Inflammatory macrophage (primary cell): ENCODE measurements at places on chromosomes 6 and 20.

- no peak for DNase-seq
These were observed 23.2 kb downstream of the PPP1R16B start for GRCh38 chr20:38828514-38829295.

DNA sequence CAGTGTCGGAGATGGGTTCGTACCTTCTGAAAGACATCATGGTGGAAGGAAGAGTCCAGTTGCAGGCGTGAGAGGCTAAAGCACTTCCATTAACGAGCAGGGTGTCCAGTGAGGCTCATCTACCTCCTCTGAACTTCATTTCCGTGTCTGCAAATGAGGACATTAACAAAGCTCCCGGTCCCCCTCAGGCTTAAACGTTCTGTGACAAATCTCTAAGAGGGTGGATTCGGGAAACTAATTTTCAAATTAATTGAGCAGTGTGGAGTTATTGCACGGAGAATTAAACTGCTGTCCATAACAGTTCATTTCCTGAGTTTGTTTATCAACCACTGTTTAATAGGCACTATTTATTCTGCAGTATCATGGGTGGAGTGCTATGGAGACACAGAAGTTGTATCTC lies 68.2 kb downstream of the TRMT6 start:
- no peak for DNase-seq

DNA sequence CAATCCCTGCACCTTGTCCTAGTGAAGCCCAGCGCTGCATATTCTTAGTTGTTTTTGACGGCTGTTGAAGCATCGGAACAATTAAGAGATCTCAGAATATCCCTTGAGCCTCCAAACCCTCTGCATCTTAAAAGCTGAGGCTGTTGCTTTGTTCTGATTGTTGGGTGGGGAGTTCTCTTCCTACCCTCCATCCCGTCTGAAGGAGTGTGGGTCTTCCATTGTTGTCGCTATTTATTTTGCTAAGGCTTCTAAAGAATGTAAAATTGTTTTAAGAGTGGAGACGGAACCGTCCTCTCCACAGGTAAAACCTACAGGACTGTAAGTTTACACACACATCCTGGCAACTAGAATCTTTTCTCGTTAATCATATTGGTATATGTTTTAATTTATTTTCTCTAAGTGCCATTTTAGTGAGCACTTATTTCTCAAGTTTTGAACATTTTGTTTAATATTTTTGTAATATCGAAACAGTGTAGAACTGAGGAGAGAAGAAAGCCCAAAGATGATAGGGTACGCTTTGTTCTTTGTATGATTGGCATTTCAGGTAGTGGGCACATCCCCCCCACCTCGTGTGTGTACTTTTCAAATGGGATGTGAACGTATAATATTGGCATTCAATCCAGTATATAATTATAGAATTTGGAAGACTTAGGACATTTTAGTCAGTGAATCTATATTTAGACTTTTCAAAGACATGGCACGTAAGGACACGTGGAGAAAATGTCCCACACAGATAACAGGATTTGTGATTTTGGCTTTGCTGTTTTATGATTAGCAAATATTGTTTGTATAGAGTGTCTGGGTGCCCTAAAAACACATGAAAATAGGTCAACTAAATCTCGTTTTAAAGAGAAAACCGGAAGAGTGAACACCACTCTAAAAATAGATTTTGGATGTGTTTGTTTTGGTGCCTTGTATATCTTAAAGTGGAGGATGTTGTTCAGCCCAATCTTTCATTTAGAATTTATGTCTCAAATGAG lies 1.3 kb downstream of the RNF146 start:
- DNase-seq: no peak

GRCh38 chr6:61989616-61990015 lies 296.4 kb downstream of the KHDRBS2 start:
- no peak for DNase-seq

DNA sequence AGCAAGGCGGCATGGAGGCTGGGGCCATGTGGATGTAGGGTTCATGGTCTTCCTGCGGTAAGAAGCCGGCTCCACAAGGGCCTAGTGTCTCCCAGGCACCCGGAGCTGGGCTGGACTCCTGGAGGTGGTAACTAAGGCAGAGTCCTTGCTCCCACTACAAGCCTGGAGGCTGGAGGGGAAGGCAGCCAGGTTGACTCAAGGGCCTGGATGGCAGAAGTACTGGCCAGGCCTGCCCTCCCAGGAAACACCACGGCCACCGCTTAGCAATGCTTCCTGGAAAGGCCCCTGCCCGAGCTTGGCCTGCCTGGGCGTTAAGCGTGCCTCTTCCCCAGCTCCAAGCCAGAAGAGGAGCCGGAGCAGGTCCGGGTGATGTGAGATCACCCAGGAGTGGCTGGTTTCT lies 182.0 kb downstream of the ZDHHC14 start:
- DNase-seq: no peak

- DNase-seq: peak; percentile 15
These were observed 77.5 kb upstream of the MRPS10 start for GRCh38 chr6:42295181-42295580.

GRCh38 chr20:57837208-57838035 lies 127.6 kb upstream of the PMEPA1 start:
- no peak for DNase-seq

DNA sequence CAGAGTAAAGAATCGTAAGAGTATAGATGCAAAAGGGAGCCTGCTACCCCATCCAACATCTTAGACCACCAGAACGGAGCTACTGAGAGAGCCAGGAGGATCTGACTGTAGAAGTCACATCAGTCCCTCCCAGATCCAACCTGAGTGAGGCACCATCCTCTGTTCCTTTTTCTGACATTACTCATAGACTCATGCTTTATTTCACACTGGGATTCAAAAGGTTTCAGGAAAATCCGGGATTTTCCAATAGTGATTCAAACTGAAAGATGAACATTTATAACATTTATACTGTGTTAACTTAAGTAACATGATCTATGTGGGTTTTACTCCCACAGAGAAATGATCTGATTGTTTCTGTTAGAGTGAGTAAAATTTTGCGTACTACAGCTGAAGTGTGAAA lies 868.6 kb upstream of the GJE1 start:
- no peak for DNase-seq

- no peak for DNase-seq
These were observed 59.9 kb upstream of the GNRH2 start for GRCh38 chr20:2983508-2983907.

DNA sequence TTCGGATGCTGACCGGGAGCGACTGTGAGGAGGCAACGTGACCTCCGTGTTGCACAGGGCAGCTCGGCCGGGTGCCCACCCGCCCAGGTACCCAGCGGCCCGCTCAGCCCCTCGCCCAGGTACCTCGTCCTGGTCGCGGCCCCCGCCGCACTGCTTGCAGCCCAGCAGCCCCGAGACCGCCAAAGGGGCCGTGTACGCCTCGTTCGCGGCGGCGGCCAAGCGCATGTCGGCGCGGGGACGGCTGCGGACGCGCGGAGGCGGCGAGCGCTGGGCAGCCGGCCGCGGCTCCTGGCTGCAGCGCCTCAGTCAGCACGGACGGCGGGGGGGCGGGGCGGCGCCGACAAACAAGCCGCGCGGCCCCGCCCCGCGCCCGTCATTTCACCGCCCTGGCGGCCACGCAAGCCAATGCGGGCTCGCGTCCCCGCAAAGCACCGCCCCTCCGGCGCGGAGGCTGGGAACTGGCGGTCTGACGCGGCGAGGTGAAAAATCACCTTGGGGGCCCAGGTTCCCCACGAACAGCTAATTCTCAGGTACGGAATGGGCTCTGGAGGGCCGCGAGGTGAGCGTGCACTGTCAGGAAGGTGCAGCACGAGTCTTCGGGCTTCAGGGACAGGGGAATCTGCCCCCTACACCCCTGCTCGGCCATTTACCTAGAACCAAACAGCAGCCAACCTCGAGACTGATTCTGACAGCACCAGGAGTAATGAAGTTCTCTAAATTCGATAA lies 85.2 kb downstream of the SESN1 start:
- peak; percentile 96 for DNase-seq

GRCh38 chr20:46820682-46821081 lies 74.0 kb upstream of the EYA2 start:
- no peak for DNase-seq

GRCh38 chr20:23287354-23288190 lies 63.0 kb upstream of the NXT1 start:
- DNase-seq: no peak

- peak; percentile 35 for DNase-seq
These were observed 4.2 kb downstream of the BRD2 start for GRCh38 chr6:32972353-32973143.

- no peak for DNase-seq
These were observed 397.2 kb downstream of the SAMD5 start for GRCh38 chr6:147905711-147906110.

GRCh38 chr6:2917065-2917464 lies 14.0 kb upstream of the SERPINB9 start:
- no peak for DNase-seq

- peak; percentile 2 for DNase-seq
These were observed 119.9 kb upstream of the ASCC3 start for GRCh38 chr6:101001012-101001411.

DNA sequence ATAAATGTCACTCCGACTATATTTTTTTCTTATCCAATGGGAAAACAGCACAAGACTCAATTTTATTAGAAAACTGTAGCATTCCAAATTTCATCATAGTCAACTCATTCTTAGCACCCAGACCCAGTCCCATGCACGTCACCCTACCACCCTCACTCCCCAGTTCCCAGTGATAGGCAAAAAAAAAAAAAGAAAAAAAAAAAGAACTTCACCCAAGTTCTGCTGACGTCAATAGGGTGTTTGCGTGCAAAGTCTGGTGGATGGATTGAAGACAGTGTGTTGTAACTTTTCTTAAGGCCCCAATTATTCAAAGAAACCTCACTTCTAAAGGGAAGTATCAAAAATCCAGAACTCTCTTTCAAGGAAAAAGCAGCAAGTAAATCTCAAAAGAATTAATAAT lies 213.9 kb upstream of the PRDM1 start:
- peak; percentile 93 for DNase-seq

GRCh38 chr6:169227116-169227515 lies 26.5 kb downstream of the THBS2 start:
- DNase-seq: no peak

DNA sequence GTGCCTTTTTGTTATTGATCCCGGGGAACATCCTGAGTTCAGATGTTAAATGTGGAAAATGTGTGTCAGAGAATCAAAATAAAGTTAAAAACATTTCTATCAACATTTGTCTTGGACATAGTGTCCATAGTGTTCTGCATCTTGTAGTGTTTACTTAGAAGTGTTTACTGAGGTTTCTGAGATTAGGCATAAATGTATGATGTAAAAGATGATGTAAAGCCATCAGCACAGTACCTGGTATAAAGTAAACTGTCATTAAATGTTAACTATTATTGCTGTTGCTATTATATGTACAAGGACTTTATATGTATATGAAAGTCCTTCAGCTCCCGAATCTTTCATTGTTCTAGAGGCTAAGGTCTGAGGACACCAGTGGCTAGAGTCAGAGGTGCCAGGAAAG lies 28.2 kb upstream of the VEGFA start:
- DNase-seq: no peak

- DNase-seq: no peak
These were observed 3.8 kb upstream of the AFG1L start for GRCh38 chr6:108291091-108291490.

DNA sequence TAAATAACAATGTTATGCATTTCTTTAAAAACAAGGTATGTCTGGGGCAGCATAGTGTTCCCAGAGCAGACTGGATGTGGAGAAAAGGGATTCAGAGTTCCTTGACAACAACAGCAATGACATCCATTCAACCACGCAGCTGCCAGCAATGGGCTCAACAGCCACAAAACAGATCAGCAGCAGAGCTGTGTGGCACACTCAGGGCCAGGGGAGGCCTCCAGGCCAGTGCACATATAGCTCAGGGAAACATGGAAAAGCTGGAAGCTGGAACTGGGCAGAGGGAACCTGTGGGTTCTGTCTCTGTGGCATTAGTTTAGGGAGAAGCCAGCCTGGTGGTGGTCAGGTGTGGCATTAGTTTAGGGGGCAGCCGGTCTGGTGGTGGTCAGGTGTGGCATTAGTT lies 148.3 kb downstream of the SMOC2 start:
- no peak for DNase-seq

DNA sequence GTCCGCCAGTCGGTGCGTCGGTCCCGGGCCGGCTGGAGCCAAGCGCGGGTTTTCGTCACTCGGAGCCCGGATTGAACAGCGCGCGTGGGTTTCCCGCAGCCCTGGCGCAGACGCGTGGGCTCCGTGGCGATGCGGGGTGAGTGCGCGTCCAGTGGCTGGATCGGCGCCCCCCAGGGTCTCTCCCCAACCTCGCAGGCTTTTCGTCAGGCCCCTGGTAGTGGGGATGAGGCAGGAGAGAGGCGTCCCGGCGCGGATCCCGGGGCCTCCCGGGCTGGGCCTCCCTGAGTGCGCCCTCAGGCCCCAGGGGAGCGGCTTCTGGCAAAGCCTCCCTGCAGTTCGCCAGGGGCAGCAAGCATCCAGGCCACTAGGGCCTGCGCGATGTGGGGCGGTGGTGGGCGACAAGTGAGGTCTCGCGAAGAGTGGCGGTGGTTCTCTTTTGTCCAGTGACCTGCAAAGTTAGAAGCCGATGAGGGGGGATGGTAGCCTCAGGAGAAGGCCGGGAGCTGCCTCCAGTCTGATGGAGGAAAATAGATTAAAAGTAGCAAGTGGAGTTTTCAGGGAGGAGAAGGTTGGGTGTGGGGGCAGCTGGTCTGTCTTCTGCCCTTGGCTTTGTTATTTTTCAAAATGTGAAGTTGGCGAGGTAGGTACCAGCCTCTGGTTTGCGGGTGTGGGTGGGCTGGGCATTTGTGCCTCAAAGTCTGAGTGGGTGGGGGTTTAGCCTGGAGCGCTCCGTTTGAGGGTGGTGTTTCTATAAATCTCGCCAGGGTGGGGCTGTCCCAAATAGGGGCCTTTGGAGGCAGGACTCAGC lies 1.6 kb downstream of the TOX2 start:
- no peak for DNase-seq

- DNase-seq: no peak
These were observed 24.9 kb upstream of the IRF4 start for GRCh38 chr6:366389-367297.

DNA sequence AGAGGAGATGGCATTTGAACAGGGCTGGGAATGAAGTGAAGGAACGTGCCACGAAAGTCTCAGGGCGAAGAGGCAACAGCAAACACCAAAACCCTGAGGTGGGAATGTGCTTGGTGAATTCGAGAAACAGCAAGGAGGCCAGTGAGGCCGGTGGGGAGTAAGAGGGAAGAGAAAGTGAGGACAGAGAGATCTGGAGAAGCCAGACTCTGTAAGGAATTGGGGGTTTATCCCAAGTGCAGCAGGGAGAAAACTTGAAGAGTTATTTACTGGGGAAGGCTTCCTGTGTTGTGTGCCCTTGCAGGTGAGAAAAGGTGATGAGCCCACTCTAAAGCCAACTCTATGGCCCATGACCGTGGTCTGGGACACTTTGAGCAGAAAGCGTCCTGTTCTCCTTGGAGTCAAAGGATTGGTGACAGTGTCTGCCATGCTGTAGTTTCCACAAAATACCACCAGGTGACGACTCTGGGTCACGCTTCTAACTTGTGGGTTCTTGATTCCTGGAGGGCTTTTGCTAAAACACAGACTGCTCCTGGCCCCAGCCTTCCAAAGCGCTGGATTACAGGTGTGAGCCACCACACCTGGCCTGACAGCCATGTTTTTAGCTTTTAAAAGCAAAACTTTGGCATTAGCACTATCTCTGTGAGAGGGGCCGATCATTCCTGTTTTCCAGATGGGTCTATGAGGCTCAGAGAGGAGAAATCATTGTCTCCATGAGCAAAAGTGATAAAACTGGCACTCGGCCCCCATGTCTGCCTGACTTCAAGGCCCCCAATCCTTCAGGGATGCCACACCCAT lies 18.0 kb upstream of the CSNK2A1 start:
- peak; percentile 81 for DNase-seq
